ENCODE measurements at places on chromosomes 3 and 15.

DNA sequence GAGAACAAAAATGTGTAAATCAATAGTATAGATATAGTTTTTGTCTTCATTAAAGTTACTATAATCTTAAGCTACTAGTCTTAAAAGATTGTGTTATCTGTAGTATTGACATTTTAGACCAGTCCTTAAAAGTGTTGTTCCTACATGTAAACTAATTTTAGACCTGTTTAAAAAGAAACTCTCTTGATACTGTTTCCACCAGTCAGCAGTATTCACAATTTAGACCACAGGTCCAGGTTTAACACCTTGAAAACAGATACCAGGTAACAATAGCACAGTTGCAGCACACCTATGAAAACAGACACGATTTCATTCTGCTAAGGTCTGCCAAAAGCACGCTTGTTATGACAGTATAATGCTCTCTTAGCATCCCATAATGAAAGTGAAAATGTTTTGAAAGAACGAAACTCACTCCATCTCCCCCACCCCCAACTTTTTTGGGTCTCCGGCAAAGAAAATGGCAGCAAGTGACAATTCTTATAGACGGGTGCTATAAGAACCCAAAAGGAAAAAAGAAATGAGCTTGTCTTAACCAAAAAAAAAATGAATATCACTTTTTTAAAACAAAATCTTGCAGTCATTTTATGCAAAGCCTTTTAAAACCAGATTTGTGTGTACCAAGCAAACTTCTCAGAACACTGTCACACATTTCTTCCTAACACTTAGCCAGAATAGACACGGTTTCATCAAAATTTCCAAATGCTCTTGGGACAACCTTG, 1.6 kb downstream of the EIF4E3 start:
- DNase-seq: no peak

GRCh38 chr15:72907733-72908132, 124.2 kb upstream of the ADPGK start:
- DNase-seq: no peak

GRCh38 chr3:72035606-72036005, 250.7 kb upstream of the PROK2 start:
- DNase-seq: no peak

DNA sequence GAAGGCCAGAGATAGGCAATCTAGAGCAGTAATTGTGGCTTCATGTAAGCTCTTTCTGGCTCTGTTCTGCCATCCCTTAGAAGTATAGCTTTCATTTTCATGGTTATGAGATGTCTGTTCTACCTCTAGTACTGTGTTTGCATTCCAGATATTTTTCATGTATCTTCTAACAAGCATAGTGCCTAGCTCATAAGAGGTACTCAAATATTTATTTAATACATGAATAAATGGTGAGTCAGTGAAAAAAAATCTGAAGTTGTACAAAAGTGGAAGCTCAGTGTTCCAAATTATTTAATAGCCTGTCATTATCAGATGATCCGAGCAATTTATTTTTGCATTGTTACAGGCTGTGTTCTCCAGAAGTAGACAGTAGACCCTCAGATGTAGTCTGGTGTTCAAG, 64.3 kb downstream of the OXSM start:
- DNase-seq: no peak

- DNase-seq: no peak
These were observed 64.9 kb upstream of the POLG start for GRCh38 chr15:89399238-89400115.

- DNase-seq: no peak
These were observed 50.5 kb upstream of the FGD5 start for GRCh38 chr3:14768182-14768790.

DNA sequence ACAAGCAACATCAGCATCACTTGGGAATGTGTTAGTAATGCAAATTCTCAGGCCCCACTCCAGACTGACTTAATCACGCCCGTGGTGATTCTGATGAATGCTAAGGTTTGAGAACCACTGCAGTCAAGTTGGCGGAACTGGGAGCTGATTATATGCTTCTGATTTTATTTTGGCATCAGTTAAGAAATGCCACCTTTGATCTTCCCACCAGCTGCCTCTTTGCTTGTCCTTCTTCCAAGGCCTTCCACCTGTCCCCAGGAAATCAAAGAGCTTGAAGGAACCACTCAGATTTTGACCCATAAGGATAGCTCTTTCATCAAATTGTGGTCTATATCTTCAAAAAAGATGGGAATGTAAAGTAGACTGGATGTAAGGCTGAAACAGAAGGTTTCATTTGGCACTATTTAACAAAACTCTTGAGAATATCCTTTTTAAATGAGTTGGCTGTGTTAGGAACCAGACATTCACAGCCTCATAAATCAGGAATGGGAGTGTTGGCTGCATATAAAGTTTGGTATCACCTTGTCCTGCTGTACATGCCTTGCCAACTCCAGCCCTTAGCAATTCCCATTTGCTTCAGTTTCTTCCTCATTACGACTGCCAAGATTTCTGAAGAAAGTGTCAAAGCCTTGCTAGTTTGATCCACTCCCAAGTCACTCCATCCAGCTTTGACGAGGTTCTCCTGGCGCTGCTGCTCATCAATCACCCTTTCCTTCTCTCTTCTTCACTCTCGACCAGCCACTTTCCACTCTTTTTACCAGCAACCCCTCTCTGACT, 125.8 kb upstream of the NPHP3 start:
- no peak for DNase-seq

- no peak for DNase-seq
These were observed 1.8 kb downstream of the FOXL2 start for GRCh38 chr3:138944929-138945708.

DNA sequence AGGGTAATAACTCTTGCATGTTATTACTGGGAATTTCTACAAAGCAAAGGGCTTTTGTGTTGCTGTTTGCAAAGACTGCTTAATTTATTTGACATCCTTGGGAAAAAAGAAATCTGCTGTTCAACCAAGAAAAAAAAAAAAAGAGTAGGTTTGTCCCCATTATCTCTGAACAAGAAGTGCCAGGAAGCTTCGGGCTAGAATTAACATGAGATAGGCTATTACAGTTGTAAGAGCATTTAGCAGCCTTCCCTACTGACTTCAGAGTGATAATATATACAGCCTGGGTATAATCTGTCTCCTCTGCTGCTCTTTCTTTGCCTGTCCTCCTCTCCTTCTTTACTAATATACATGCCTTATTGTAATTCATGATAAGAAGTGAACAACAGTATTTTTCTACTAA, 23.3 kb upstream of the CHMP2B start:
- DNase-seq: no peak

DNA sequence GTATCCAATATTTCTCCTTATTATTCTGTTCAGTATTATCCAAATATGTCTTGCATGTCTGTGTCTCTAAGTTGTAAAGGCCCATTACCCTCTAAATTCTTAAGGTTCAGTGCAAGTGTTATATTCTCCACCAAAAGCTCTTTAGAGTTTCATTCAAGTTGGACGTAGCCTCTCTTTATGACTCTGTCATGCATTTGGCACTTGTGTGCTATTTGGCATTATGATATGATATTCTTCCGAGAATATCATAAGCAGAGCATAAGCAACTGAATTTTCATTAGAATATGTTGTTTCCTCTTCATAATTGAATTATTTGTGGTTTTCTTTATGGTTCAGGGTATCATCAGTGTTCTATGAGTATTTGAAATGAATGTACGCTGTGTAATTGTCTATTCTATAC, 594.2 kb downstream of the NAALADL2 start:
- DNase-seq: no peak

DNA sequence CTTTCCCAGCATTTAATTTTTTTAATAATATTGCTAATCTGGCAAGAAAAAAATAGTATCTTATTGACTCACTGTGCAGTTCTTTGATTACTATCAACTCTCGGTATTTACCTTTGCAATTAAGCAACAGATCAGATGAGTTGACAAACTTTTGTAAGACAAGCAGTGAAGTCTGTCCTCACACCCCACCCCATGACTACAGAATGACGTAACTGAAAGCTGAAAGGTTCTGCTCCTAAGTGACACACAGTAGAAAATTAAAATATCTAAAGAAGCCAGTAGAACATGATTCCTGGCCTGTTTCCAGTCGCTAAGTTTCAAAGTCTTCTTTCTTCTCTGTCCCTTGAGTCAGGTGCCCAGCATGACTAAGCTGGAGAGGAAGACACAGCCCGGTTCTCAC, 135.5 kb downstream of the STT3B start:
- DNase-seq: no peak

- no peak for DNase-seq
These were observed 22.9 kb upstream of the MED12L start for GRCh38 chr3:151062611-151063010.

- no peak for DNase-seq
These were observed 32.9 kb downstream of the GJD2 start for GRCh38 chr15:34721802-34722438.

DNA sequence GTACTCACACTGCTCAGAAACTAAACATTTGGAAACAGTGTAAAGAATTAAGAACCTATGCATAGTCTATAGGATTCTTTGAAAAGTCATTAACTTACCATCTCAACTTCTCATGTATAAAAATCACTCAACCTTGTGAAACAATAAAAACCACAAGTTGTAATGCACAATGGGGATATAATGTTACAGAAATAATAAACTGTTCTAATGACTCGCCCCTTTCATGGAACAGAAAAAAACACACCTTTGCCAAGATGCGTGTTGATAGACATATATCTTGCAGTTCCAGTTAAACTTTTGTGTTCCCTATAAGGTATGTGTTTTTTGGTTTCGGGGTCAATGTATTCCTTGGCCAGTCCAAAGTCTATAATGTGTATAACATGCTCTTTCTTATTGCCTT, 50.8 kb upstream of the PPIB start:
- no peak for DNase-seq

- no peak for DNase-seq
These were observed 857.8 kb downstream of the TUSC7 start for GRCh38 chr3:117567382-117567781.

DNA sequence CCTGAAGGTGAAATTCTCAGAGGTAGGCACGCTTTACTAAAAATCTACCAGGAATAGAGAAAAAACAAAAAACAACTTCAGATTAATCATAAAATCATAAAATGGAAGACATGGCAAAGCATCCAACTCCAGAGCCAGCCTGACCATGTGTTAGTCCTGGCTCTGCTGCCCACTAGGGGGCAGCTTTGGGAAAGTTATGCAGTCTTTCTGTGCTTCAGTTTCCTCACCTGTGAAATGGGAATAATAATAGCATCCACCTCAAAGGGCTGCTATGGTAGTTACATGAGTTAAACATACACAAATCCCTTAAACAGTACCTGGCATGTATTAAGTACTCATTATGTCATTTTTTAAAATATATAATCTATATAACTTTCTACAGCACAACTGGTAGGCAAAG, 52.3 kb downstream of the WNT5A start:
- DNase-seq: no peak

DNA sequence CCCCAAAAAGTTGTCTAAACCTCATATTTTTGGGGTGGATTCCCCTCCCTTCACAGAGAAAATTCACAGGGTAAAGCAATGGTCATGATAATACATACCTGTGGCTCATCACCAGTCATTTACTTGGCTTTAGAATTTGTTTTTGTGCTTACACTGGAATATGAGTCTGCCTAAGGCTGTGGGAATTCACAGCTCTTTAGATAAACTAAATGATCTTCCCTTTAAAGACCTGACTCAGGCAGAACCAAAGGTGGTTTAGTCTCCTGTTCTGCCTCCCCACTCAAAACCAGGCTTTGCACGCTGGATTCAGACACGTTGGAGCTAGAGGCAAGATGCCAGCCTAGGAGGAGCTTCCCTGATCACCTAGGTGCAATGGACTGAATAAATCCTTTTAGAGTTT, 40.3 kb upstream of the BNC1 start:
- no peak for DNase-seq

DNA sequence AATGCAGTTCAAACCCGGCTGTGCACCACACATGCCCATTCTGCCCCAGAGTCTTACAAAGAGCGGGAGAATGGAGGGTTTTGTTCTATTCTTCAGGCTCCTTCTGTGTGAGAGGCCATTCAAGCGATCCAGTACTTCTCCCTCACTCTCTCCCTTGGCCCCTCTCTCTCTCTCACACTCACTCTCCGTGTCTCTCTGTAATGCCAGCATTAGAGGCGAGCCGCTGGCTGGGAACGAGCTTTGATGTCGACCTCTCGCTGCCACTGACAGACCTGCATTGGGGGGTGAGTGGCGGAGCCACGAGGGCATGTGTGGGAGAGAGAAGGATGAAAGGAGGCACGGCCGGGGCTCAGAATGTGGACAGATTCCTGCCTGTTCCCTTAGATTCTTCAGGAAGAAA, 231.7 kb upstream of the ARRDC4 start:
- no peak for DNase-seq

GRCh38 chr15:39312984-39313383, 267.9 kb upstream of the THBS1 start:
- DNase-seq: no peak

GRCh38 chr3:40741729-40742128, 217.0 kb downstream of the ZNF621 start:
- DNase-seq: no peak

DNA sequence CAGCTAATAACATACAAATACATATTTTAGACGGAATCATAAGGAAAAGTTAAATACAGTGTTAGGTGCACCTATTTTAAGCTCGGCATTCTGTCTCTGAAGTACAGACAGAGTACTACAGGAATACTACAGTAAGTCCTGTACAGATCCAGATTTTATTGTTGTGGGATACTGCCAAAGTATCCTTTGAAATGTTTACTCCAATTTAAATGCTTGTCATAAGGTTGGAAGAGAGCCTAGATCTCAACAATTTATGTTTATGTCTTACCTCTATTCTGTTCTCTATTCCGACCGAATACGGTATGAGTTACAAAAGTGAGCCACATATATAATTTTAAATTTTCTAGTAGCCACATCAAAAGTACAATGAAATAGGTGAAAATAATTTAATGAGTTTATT, 25.3 kb downstream of the PLD1 start:
- no peak for DNase-seq

DNA sequence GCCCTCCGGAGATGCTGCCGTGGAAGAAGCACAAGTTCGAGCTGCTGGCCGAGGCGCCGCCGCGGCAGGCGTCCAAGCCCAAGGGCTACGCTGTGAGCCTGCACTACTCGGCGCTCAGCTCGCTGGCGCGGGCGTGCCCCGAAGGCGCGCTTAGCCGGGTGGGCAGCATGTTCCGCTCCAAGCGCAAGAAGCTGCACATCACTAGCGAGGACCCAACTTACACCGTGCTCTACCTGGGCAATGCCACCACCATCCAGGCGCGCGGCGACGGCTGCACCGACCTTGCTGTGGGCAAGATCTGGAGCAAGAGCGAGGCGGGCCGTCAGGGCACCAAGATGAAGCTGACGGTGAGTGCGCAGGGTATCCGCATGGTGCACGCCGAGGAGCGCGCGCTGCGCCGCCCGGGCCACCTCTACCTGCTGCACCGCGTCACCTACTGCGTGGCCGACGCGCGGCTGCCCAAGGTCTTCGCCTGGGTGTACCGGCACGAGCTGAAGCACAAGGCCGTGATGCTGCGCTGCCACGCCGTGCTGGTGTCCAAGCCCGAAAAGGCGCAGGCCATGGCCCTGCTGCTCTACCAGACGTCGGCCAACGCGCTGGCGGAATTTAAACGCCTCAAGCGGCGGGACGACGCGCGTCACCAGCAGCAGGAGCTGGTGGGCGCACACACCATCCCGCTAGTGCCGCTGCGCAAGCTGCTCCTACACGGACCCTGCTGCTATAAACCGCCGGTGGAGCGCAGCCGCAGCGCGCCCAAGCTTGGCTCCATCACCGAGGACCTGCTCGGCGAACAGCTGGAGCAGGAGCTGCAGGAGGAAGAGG, 1.3 kb downstream of the FAM43A start:
- DNase-seq: no peak

Data from stimulated activated CD4-positive, alpha-beta T cell treated with anti-CD3 and anti-CD28 coated beads, TNF-alpha, amount 100 ng/mL, for 1 hour (primary cell).